ENCODE measurements at places on chromosomes 3 and 15. TPM values are rescaled to one million over a fixed set of nuclear protein-coding genes. Genes with fewer than 3 reads are reported as not detected.

- no peak for DNase-seq
Observed at GRCh38 chr3:101941318-101942040, 92.2 kb downstream of the NFKBIZ start.

- DNase-seq = no peak
Observed at GRCh38 chr3:165383381-165383780, 187.2 kb upstream of the SLITRK3 start.

GRCh38 chr3:129775870-129776269, 117.6 kb downstream of the TMCC1 start:
- no peak for DNase-seq

SEC62 gene
- total RNA-seq = 81.9 TPM

RASL12 gene
- total RNA-seq = not detected

- no peak for DNase-seq
Observed at GRCh38 chr3:16432714-16433113, 80.8 kb downstream of the RFTN1 start.

GAP43 gene
- not detected for total RNA-seq

DNA sequence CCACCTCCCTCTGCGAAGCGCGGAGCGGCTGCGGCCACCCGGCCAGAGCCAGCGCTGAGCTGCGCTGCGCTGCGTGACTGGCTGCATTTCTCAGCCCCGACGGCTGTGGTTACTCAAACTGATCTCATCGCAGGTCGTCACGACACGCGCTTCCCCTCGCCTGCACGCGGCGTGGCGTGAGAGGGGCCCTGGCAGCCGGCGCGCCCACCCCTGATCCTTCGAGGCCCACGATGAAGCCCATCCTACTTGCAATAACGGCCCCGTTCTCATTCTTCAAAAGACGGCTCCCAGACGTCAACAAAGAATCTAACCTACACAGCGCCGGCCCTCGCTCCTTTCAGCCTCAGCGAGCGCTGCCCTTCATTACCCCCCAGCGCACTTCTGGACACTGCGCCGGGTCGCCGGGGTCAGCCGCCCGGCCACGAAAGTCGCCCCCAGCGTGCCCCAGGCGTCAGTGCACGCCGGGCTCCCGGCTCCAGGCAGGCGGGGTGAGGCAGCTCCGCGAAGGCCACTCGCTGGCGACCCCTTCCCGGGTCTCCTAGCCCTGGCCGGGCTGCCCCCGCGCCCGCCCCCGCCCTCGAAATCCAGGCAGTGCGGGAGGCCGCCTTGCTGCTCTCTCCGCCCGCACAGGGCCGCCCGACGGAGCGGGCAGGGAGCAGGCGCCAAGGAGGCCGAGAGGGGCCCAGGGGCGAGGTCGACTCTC, 9.9 kb upstream of the LEKR1 start:
- DNase-seq = peak; percentile 67

DNA sequence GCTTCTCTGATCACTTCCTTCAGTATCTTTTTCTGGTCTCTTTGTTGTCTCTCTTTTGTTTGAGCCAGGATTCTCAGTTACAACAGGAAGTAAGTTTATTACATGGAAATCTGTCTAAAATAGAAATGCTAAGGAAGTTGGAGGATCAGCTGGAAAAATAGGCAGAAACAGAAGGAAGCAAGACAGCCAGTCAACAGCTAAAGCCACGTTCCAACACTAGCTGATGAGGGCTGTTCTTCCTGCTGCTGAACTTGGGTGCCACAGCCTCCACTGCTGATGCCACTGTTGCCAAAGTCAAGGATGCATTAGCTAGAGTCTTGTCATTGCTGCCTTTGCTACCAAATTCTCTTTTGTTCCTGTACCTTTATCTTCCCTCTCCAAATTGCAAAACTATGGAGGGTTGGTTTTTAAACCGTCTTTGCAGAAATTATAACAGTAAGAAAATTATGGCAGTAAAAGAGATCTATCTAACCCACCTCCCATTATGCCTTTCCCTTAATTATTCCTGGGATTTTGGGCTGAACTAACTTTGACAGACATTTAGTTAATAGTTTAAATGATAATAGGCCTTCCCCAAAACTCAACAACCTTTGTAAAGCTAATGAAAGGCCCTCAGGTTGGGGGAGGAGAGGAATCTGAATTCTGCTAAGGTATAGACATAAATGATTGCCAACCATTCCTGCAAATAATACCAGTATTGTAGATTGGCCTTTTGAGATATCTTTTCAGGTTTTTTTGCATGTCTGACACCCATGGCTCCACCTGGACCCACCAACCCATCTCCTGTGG, 27.4 kb upstream of the OR5K4 start:
- DNase-seq = no peak

GHSR gene
- not detected for total RNA-seq

GRCh38 chr15:78440375-78441373, 2.7 kb downstream of the IREB2 start:
- no peak for DNase-seq

DNA sequence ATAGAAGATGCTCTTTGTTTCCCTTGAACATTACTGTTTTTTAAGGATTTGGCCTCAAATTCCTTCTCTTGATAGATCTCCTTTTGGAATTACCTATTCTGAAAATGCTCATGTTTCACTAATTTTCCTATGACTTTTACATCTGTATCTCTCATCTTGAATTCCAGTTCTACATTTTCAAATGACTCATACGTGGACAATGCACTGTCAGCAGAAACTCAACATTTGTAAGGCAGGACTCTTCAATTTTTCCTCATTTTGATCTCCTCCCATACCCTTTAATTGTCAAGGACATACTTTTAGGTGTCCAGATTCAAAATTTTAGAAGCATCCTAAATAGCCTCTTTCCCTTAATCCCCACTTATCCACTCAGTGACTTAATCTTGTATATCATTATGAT, 341.0 kb upstream of the RASGRP1 start:
- DNase-seq = no peak

ALDH1A2 gene
- total RNA-seq = not detected

- DNase-seq = no peak
Observed at GRCh38 chr3:87320756-87321626, 44.6 kb upstream of the POU1F1 start.

DNA sequence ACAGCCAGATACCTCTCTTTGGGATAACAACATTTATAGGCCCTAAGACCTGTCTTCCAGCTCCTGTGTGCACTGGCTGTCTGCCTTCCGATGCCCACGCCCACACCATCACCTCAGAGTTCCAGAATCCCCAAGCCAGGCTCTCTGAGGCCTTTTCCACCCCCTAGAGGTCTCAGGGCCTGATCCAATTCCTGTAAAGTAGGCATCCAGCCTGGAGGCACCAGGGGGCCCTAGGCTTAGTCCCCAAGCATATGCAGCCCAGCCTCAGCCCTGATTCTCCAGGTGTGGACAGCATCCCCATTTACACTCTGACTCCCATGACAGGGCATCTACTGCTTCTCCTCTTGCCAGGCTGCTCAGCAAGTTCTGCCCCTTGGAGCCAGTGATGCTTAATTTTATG, 72.7 kb upstream of the CORO2B start:
- no peak for DNase-seq

BUB1B gene
- total RNA-seq = 98.9 TPM

LIPH gene
- not detected for total RNA-seq

GRCh38 chr3:61684386-61684785, 123.0 kb downstream of the PTPRG start:
- no peak for DNase-seq

- DNase-seq = no peak
Observed at GRCh38 chr3:142636050-142636449, 39.9 kb downstream of the PLS1 start.

DNA sequence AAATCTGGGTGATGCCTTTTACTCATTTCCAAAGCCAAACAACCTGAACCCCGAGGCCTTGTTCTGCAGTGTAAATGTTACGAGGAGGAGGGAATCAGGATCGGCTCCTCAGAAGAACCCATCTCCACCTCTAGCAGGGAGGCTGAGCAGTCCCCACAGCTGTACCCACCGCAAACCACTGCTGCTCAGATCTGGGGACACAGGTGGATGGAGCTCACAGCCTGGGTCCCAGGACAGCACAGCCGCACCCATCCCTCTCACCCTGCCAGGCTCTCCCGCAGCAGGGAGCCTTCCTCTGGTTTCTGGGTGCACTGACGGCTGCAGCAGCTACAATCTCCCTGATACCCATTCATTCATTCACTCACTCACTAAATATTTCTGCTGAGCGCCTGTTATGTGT, 44.0 kb upstream of the CGNL1 start:
- DNase-seq = no peak

CAPN3 gene
- total RNA-seq = 1.0 TPM

DNA sequence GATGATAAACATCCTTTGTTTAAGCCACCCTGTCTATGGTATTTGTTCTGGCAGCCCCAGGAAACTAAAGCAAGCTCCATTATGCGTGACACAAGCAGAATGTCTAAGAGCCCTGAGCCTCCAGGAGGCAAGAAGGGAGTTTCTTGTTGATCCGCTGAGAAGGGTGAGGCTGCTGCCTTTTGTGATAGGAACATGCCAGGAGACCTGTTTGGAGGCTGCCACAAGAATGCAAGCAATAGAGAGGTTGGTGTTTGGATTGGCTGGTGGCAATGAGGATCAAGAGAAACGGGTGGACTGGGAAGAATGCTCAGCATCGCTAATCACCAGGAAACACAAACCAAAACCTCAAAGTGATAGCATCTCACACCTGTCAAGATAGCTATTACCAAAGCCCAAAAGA, 104.8 kb downstream of the ASB7 start:
- no peak for DNase-seq

ZFYVE19 gene
- 26.6 TPM for total RNA-seq

- DNase-seq = no peak
Observed at GRCh38 chr3:99962703-99963102, 145.0 kb downstream of the CMSS1 start.

DNA sequence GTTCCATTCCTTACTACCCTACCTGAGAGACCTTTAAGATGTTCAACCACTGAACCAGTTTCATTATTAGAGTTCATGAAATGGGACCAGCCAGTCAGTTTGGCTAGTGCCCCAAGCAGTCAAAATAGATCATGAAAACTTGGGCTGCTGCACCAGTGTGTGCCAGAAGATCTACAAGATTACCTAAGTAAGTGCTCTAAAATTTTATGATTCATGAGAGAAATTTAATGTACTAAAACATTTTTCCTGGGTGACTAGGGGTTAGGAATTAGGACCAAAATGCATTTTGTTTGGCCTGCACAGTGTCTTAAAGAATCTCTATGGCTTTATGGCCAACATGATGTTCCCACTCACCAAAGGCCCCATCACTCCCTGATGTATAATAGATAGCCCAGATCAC, 214.7 kb downstream of the ATP8B4 start:
- no peak for DNase-seq

STRIT1 gene
- not detected for total RNA-seq

GRCh38 chr15:77742570-77742969, 109.9 kb upstream of the LINGO1 start:
- DNase-seq = no peak

DNA sequence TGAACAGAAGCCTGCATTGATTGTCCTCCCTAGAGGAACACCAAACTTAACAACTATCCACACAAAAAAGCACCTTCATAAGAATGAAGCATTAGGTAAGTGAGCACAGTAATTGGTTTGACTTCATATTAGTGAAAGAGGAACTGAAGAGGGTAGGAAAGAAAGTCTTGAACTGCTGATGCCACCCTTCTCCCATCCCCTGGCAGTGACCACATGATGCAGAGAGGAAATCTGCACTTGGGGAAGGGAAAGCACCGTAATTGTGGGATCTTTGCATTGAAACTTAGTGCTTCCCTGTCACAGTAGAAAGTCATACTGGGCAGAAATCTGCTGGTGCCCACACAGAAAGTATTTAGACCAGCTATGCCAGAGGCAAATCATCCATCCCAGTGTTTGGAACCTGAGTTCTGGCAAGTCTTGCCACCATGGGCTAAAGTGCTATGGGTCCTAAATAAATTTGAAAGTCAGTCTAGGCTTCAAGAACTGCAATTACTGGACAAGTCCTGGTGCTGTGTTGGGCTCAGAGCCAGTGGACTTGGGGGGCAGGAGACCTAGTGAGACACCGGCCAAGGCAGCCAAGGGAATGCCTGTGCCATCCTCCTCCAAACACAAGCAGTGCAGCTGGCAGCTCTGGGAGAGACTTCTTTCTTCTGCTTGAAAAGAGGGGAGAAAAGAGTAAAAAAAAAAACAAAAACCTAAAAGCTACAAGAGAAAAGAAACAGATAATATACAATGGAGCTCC, 63.6 kb downstream of the SLC15A2 start:
- no peak for DNase-seq

DNA sequence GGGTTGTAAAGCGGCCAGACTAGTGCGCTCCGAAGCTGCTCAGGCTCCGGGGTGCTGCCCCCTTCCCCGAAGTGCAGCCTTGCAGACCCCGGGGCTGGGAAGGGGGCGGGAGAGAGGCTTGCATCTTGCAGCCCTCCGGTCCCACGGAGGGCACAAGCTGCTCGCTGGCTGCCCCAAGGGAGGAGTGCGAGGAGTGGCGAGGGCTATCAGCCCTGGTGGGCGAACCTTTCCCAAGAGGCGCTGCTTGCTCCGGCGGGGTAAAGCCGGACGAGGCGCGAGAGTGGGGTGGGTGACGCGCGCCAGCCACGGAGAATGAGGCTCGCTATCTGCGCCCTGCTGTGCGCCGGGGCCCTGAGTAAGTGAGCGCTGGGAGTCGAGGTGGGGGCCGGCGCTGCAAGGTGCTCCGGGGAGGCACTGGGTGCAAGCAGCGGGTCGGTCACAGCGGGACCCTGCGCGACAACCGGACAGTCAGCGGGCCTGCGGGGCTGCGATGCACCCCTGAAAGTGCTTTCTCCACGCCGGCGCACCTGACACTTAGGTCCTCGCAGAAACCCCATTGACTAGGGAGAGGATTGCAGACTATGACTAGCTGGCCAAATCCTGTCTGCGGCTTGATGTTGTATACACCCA, 12.7 kb upstream of the TOPBP1 start:
- no peak for DNase-seq

DNA sequence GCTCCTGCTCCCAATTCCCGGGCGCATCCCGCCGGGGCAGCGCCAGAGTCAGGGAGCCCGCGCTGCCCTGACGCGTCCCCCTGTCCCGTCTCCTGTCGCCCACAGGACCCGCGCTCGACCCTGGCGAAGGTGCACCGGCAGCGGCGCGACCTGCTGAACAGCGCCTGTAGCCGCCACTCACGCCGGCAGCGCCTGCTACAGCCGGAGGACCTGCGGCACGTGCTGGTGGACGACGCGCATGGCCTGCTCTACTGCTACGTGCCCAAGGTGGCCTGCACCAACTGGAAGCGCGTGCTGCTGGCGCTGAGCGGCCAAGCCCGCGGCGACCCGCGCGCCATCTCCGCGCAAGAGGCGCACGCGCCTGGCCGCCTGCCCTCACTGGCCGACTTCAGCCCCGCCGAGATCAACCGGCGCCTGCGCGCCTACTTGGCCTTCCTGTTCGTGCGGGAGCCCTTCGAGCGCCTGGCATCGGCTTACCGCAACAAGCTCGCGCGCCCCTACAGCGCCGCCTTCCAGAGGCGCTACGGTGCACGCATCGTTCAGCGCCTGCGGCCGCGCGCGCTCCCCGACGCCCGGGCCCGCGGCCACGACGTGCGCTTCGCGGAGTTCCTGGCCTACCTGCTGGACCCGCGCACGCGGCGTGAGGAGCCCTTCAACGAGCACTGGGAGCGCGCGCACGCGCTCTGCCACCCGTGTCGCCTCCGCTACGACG, 16.9 kb downstream of the C3orf22 start:
- peak; percentile 51 for DNase-seq

Data from activated naive CD4-positive, alpha-beta T cell treated with anti-CD3 and anti-CD28 coated beads, Interleukin-2, amount 50 U/mL, for 72 hours (primary cell).